Stimulated activated CD4-positive, alpha-beta T cell treated with anti-CD3 and anti-CD28 coated beads, Interleukin-2, amount 100 ng/mL, for 4 hours (primary cell): ENCODE measurements at places on chromosomes 3 and 15.

GRCh38 chr3:29583861-29584260 lies 303.0 kb downstream of the RBMS3 start:
- DNase-seq: no peak

GRCh38 chr3:3603351-3603750 lies 195.9 kb upstream of the LRRN1 start:
- DNase-seq: no peak

GRCh38 chr3:16864610-16865313 lies 20.0 kb upstream of the PLCL2 start:
- DNase-seq: no peak

DNA sequence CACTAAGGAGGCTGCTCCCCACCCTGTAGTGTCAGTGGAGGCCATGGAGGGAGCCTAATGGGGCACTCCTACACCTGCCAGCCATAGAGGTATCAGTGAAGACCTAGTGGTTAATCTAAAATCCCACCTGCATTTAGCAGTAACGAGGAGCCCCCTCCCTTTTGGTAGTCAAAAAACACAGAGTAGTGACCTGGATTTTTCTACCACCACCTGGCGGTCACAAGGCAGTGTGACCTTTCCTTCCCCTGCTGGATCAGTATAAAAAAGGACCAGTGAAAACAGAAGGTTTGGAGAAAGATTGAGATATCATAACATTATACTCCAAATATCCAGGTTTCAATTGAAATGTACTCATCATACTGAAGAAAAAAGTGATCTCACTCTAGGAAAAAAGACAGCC lies 241.2 kb downstream of the PYDC2 start:
- DNase-seq: no peak

GRCh38 chr3:53718462-53718861 lies 127.8 kb downstream of the CHDH start:
- no peak for DNase-seq

- DNase-seq: no peak
Observed at GRCh38 chr3:80263260-80263659, 495.5 kb upstream of the ROBO1 start.

DNA sequence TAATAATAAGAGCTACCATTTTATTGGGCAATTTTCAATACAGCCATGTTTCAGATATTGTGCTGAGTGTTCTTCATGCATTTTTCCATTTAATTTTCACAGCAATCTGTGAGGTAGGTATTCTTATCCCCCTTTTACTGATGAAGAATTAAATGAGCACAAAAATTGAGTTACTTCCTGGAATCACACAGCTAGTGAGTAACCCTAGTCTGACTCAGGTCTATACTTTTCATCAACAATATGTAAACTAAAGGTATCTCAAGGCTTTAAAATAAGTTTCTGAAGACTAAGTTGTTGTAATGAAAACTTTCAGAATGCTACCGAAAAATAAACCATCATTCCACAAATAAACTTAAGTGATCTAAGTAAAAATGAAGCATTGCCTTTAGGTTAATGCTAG lies 22.3 kb downstream of the HACD2 start:
- no peak for DNase-seq

- DNase-seq: no peak
Observed at GRCh38 chr3:182703233-182703632, 90.1 kb upstream of the ATP11B start.

DNA sequence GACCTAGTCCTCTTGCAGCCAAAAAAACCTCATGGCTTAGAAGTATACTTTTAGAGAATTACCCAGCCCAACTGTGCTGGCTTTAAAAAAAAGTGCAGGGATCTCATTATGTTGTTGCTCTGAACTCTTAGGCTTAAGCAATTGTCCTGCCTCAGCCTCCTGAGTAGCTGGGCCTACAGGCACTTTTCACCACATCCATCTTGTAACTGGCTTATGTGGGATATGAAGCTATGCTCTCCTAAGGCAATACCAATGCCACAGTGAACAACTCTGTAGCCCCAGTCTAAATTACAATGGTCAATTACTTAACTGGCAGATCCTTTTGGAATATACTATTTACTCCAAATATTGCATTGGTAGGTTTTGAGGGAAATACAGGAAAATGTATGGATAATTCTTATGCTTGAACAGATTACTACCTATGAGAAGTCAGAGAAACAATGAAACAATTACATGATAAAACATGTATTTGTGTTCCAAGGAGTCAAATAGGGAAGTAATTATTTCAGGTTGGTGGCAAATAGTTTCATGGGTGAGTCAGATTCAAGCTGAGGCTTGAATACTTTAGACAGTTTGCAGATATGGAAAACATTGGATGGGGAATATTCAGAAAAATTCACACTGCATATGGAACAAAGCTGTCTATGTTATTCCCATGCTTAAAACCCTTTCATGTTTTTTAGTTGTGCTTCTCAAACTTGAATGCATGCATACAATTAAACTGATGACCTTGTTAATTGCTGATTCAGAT lies 34.6 kb upstream of the GPR149 start:
- DNase-seq: no peak

GRCh38 chr3:132787616-132788300 lies 65.5 kb upstream of the NPHP3 start:
- no peak for DNase-seq

DNA sequence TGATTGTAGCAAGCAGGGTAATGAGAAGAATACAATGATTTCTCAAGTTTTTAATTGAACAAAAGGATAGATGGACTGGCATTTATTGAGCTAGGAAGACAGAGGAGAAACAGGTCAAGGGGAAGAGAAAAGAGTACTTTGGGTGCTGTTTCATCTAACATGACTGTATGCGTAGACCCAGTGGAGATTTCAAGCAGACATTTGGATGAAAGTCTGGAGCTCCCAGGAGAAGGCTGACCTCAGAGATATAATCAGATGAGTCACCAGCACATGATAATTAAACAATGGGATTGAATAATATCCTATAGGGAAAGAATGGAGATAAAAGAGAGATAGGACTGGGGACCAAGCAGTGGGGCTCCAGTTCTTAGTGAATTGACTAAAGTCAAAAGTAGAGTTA lies 194.9 kb downstream of the ARRDC4 start:
- no peak for DNase-seq

DNA sequence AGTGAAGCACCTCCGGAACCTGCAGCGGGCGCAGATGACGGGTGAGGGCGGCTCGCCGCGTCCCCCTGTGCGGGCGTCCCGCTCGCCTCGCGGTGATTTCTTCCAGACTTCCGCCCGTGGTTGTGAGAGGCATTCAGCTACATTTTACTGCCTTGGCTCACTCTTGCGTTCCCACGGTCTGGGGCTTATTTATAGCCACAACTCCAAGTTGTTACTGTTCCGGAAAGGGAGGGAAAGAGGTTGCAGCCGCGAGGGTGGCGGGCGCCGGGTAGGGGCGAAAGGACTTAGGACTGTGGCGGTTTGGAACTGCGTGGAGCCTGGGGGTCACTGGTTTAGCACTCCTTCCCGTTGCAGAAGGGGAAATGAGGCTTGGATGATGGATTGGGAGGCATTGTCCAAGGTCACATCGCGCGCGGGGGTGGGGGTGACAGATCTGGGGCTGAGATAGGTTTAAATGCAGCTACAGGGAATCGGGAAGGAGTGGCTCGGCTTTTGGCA lies 1.1 kb downstream of the HES1 start:
- no peak for DNase-seq

- DNase-seq: no peak
Observed at GRCh38 chr15:77989296-77990143, 88.0 kb downstream of the TBC1D2B start.

DNA sequence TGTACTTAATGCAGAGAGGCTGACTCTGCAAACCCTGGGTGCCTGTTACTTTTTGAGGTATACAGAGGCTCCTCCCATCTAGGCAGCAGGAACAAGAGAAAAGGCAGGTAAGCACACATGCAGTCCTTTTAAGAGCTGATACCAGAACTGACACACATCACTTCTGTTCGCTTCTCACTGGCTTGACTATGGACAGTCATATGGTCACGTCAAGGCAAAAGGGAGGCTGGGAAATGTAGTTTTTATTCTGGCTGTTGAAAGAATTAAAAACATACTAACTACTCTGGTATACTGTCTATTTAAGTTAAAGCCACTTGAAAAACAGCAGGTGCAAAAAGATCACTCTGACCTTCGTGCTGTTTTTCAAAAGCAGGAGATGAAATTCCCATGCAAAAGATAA lies 218.3 kb downstream of the CTNNB1 start:
- no peak for DNase-seq

GRCh38 chr3:29140666-29141065 lies 140.2 kb upstream of the RBMS3 start:
- no peak for DNase-seq

DNA sequence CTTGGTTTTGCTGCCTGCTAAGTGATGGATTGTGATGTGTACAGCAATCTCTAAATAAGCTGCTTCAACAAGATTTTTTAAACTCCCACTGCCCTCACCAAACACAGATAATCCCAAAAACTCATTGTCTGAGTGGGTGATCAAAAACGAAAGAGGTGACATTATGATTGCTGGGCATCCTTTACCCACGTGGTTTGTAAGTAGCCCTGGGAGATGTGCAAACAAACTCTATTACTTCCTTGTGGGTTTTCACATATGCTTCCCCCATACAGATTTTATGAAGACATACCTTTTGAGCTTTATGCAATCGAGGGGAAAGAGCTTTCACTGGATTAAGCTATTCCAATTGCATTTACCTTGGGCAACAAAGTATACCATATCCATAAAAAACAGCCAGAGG lies 1000.4 kb downstream of the FHIT start:
- no peak for DNase-seq

GRCh38 chr3:14548321-14548729 lies 8.2 kb upstream of the GRIP2 start:
- no peak for DNase-seq

- DNase-seq: no peak
Observed at GRCh38 chr3:144032531-144033239, 61.1 kb downstream of the DIPK2A start.

DNA sequence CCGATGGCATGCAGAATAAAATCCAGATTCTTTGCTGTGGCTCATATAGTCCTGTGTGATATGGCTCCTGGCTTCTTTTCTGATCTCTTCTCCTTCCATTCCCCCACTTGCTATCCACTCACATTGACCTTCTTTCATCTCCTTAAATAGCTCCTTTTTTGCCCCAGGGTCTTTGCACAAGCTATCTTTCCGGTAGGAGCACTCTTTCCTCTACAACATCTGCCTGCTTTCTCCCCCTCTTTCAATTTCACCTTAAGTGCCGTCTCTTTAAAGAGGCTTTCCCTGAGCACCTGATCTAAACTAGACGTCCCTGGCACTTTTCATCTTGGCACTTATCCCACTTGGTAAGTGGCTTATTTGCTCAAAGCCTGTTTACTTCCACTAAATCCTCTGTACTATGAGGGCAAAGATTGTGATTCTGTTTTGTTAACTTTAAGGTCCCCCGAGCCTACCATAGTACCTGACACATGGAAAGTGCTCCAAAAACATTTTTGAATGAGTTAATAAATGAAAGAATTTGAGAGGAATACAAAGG lies 323.3 kb upstream of the TLE3 start:
- no peak for DNase-seq

DNA sequence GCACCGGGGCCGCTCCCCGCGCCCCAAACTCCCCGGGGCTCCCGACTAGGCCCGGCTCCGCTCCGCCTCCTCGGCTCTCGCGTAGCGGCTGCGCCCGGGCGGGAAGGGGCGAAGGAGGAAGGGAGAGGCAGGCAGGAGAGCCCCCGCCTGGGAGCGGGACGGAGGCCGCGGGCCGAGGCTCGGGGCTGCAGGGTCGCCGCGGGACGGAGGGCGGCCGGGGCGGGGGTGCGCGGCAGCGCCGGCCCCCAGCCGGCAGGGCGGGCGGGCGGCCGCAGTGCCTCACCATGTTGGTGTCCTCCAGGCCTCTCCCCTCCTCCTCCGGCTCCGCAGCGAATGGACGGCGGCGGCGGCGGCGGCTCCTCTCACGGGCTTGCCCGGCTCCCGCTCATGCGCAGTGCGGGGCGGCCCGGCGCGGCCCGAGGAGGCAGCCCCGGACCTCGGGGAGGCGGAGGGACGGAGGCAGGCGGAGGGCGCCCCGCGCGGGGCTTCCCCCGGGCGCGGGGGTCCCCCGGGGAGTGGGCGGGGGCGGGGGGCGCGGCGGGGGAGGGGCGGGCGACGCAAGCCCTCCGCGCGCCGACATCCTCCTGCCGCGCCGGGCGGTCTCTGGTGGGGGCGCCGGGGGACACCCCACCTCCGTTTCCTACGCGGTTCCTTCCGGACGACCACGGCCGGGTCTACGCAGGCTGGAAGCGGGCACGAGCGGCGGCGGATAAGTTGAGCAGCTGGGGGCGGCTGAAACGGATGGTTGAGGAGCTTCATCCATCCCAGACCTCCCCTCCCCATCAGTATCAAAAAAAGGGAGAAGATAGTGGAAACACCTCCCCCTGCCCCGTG lies at the start of gene DCUN1D1:
TSS of gene DCUN1D1 (minus strand) at position 335 of the 834 bp plus-strand sequence. CDS start at position 286, 49 bp downstream.
- DNase-seq: peak; percentile 76

DNA sequence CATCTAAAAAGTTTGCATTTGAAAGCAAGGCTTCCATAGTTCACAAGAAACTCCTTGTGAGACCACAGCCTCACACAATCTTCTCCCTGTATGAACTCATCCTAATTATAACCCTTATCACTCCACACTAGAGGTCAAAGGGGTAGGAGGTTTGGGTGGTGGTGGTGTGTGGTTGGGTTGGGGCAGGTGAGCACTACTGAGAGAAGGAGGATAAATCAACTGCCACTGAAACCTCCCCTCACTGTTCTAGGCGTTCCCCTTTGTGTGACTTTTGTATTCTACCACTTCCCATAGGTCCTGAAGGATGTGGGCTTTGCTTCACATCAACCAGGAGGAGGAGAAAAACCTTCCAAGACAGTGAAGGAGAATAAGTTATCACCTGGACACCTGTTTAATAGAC lies 6.4 kb upstream of the AGBL1 start:
- no peak for DNase-seq

DNA sequence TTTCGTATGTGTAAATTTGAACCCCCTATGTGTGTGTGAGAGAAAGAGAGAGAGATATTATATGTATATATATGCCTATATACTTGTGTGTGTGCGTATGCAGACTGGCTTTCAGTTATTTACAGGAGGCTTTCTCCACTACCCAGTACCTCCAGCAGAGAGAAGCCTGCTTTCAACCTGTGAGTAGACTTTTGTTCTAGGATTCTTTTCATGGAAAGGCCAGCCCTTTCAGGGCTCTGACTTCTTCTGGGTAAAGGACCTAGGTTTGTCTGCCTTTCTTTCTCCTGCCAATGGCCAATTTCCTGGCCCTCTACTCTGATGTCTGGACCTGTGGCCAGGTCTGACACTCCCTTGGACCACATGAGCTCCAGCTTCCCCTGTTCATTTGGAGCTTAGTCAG lies 23.8 kb downstream of the LRRC28 start:
- no peak for DNase-seq

- DNase-seq: no peak
Observed at GRCh38 chr3:195932418-195933043, 24.2 kb upstream of the TNK2 start.

DNA sequence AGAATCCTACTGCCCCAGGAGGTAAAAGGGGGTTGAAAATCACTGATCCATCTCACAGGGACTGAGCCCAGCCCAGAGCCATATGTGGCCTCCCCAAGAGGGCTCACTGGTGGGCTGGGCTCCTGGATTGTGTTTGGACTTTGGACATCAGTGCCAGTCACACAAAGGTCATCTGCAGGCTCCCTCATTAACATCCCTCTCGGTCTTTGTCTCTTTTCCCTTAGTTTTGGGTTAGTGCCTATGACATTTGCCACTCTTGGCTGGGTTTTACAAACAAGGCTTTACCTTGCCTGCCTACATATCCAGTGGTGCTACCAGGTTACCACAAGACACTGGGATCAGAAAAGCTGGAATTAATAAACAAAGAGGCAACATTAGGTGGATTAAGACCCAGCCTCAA lies 27.9 kb downstream of the IFT122 start:
- DNase-seq: no peak

- DNase-seq: no peak
Observed at GRCh38 chr3:45273681-45274515, 47.8 kb upstream of the TMEM158 start.
